ENCODE measurements at places on chromosomes 16 and 17.

GRCh38 chr16:3328643-3329042 lies 23.3 kb downstream of the ZNF75A start:
- no peak for DNase-seq

DNA sequence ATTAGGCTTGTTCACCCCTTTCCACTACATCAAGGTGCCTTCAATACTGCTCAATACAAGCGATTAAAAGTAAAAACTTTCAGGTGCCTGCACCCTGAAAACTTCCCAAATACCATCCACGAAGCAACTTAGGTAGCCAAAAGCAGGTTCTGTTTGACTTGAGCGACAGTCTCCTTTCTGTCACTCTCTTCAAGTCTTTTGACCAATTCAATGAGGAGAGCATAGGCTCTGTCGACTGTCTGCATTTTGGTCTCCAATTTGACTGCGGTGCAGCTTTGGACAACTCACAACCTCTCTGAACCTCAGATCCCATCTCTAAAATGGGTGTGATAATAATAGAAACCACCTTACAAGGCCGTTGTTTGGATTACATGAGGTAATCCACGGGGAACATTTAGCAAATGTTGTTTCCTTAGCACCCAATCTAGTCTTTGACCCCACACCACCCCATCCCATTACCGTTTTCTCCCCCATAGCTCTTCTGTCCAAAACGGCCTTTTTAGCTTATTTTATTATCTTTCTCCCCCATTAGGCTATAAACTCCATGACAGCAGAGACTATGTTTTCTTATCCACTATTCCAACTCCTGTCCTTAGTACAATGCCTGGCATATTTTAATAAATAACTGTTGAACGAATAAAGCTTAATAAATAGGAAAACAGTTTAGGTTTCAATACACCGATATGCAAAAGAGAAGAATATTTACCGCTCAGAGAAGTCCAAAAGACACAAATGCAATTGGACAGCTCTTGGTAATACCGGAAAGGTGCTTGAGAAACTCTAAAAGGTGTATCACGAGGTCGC lies 999 bp downstream of the MARF1 start:
- no peak for DNase-seq

- no peak for DNase-seq
Observed at GRCh38 chr16:11080327-11080967, 136.1 kb downstream of the CLEC16A start.

- peak; percentile 64 for DNase-seq
Observed at GRCh38 chr16:1002399-1003166, 21.0 kb downstream of the SOX8 start.

DNA sequence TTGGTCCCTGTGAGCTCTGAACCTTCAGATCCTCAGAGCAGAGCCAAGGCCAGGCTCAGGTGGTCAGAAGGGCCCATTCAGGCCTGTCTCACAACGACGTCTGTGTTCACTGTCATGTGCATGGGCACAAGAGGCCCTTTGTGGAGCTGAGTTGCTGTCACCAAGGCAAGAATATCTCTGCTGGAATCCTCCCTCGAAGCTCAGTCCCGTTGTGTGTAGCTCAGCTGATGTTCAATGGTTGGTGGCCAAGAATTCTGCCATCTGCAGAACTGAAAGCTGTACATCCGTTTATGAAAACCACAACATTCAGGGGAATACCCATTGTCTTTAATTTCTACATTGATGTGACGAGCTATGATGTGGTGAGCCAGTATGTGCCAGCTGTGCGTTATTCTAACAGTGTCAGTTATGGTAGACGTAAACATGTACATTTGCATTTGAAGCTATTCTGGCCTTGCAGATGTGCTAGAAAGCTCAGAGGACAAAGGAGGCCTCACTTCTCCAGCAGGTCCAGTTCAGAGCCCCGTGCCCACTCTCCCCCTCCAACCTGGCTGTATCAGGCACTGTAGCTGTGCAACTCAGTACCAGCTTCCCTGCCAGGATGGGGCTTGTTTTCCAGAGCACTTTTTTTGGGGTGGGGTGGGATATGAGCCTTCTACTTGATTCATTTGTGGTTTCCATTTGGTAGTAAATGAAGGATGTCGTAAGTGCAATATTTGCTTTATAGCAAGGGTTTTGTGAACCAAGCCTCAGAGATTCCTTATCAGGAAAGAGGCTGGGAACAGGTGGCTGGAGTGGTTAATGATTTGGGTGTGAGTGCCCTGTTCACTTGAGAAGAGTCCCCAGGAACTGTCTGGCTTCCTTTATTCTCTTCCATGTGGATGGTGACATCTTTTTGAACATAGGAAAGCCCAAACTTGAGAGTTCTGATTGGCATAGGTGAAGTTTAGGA lies 56.1 kb downstream of the B9D1 start:
- DNase-seq, result peak; percentile 2

- DNase-seq, result no peak
Observed at GRCh38 chr17:32268734-32269288, 3.2 kb downstream of the RHBDL3 start.

GRCh38 chr17:79749156-79749815 lies 18.5 kb downstream of the ENPP7 start:
- no peak for DNase-seq
